ENCODE measurements at places on chromosomes 6 and 20.

DNA sequence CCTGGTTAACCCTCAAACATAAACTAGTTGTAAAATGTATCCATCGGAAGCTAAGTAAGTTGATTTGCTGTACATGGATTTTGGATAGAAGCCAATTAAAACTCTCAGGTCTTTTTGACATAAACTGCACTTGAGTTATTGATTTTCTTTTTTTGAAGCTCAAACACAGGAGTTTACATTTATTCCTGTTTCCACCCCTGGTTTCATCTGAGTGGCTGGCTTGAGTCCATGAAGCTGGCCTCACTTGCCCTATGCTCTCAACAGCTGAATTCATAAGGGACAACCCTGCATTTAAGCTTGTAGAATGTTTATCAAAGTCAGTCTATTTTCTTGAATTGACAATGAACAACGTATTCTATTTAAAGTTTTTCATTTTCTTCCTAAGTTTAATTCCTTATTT lies 58.1 kb upstream of the PLEKHG1 start:
- DNase-seq: no peak

- no peak for DNase-seq
These were observed 13.0 kb downstream of the YTHDF1 start for GRCh38 chr20:63202811-63203526.

GRCh38 chr20:52869698-52870501 lies 102.3 kb upstream of the TSHZ2 start:
- DNase-seq: no peak

GRCh38 chr6:151067684-151068596 lies 171.8 kb upstream of the AKAP12 start:
- no peak for DNase-seq

GRCh38 chr20:35644806-35645205 lies 19.9 kb downstream of the CPNE1 start:
- no peak for DNase-seq

DNA sequence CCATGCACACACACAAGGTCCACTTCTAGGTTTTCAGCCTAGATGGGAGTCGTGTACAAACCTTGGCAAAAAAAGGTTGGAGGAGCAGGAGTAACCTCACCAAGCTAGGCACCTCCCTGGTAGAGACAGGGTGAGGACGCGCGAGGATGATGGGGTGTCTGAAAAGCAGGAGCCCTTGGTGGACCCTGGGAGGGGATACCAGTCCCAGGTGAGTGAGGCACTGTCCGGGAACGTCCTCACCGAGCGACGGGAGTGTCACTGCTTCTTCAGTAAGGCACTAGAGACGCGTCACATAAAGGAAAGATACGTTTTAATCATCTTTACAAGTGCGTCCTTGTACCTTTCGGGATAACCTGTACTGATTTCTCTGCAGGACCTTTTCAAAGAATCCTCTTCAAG lies 29.4 kb upstream of the ZBP1 start:
- no peak for DNase-seq

DNA sequence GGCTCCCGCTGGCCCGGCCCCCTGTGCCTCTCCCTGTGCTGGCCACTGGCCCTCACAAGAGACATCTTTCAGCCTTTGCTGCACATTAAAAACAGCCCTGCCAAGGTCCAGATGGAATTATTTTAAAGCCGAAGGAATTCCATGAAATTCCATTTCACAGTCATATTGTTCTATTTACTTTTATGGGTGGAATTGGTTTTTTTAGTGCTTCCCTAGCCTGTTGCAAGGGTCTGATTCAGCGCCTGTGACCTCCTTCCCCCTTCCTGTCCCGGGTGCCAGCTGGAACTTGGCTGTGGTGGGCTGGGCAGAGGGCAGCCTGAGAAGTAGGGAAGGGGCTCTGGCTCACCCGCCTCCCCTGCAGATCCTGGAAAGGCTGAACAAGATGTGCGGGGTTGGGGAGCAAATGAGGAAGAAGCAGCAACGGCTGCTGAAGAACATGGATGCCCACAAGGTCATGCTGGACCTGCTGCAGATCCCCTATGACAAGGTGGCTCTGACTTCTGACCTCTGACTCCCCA lies 34.3 kb downstream of the UQCC2 start:
- no peak for DNase-seq

GRCh38 chr6:17930321-17930993 lies 57.0 kb downstream of the KIF13A start:
- no peak for DNase-seq

GRCh38 chr20:38253571-38253970 lies 7.0 kb downstream of the KIAA1755 start:
- no peak for DNase-seq

Measured in CD4-positive, alpha-beta T cell treated with Interleukin-15 for 1 hour (primary cell).